MV-4-11 (cell line): ENCODE measurements at places on chromosomes 7 and 10.

DNA sequence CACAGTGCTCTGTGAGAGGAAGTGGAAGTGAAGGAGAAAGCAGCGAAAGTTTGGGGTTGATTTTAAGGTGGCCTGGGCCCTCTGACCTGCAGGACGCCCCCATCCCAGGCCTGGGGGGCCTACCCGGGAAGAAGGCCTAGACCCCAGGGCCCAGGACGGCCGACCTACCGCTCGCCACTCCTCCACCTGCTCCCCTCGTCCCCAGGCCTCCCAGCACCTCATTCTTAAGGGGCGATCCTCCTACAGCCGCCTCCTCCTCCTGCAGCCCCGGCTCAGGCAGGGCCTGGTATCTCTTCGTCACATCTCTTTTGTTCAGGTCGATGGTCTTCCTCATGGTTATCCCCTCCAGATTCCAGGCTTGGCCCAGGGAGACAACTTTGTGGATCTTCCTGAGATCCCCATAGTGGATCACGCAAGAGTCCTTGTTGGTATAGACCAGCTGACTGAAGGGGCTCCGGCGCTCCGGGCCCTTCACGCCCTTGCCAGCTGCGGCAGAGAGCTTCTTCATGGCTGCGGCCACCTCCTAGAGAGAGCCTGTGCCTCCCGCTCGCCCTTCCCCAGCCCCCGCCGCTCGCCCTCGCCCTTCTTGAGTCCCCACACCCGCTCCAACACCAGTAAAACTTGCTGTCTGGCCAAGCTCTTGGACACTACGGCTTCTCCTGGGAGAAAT lies 117.5 kb downstream of the OR13A1 start:
- DNase-seq: no peak

DNA sequence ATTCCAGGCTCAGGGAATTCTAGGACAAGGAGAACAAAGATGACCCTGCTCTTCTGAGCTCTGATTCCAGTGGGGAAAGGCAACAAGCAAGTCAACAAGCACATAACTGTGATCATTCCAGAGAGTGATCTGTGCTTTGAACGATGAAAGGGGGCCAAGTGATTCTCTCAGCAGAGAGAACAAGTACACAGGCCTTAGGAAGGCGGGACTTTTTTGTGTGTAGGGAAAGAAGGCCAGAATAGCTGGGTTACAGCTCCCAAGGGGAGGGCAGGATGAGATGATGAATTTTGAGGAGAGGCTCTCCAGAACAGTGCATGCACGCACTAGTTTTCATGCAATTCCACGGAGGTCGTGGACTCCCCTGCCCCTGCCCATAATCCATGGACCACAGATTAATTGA lies 565.2 kb downstream of the SDK1 start:
- no peak for DNase-seq

DNA sequence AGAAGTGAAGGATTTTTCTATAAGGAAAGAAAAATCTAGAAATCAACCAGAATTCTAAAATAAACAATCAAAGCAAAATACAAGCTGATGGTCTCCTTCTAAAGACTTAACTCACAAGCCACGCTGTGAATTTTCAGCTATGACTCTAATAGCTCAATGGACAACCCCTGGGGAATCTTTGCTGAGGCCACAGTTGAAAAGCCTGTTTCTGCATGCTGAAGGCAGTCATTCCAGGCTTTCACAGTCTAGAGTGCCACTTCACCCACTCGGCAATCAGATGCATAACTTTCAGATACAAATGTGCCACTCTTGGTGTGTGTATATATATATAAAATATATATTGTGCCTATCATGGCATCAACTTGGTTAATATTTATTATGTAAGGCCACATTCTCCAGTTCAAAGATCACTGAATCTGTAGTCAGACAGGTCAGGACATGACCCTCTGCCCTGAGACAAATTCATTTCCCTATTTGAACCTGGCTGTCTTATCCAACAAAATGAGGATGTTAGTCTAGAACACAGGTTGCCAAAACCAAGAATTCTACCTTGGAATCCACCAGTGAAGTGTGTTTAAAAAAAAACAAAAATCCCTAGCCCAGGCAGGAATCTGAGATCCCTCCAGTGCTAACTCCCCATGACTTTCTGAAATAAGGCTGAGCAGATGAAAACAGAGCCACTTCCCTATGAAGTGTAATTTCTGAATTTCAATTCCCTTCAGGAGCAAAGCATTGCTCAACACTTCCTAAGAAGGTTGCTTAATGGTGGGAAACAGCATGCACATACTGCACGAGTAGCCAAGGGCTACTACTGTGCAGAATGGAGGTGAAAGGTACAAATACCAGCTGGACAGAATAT lies 9.9 kb downstream of the LIPA start:
- DNase-seq: peak; percentile 79

GRCh38 chr10:132942101-132943057 lies at the start of gene CFAP46:
Gene CFAP46, minus strand, starts transcription at chr10:132942570. Its CDS starts 86 bp downstream, at chr10:132942484.
- DNase-seq: peak; percentile 13

DNA sequence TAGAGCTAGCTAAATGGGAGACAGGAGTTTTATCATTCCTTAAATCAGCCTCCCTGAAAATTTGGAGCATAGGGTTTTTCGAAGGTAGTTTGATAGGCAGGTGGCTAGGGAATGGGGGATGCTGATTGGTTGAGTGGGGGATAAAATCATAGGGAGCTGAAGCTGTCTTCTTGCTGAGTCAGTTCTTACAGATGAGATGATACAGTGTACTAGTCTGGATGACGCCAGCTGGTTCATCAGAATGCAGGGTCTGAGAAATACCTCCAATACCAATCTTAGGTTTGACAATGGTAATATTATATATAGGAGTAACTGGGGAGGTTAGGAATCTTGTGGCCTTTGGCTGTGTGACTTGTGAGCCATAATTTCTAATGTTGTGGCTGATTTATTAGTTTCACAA lies 271.2 kb downstream of the SUGCT start:
- no peak for DNase-seq

GRCh38 chr10:88069338-88069737 lies 205.9 kb downstream of the PTEN start:
- DNase-seq: no peak

- DNase-seq: no peak
Measured at GRCh38 chr10:43172645-43173044, 34.4 kb downstream of the CSGALNACT2 start.

GRCh38 chr10:65710306-65710705 lies 1215.5 kb upstream of the LRRTM3 start:
- DNase-seq: no peak

DNA sequence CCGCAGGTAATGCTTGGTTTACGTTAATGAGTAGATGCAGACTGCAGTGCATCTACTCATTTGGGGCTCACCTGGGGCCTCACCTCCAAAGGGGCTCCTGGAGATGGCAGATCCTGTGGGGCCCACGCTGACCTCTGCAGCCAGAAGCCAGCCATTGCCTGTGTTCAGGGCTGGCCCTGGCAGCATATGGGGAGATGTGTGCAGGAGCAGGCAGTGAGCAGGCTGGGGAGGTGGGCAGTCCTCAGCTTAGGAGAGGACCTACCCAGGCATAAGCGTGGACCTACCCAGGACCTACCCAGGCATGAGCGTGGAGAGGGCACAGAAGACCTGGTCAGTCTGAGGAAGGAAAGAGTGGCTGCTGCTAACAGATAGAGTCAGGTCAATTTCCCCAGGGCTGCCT lies 178.5 kb downstream of the PTPRN2 start:
- no peak for DNase-seq

- no peak for DNase-seq
Measured at GRCh38 chr7:143392875-143393266, 11.7 kb downstream of the ZYX start.

DNA sequence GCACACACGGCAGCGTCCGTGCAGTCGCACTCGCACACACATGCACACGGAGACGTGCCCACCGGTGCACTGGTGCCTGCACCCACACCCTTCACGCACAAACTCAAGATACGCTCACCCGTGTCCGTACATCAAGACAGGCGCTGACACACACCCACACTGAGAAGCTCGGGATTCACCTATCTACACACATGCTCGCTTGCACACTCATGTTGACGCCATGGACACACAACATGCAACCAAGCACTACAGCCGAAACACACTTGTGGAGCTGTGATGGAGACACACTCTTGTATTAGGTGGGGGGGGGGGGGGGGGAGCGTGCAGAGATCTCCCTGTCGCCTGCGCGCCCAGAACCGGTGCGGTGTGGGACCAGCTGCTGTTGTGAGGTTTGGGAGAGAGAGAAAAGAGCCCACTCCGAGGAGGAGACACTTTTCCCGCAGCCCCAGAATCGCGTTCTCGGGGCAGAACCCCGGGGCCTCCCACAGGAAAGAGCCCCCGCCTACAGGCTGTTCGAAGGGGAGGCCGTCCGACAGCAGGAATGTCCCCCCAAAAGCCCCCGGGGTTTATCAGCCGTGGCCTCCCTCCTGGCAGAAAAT lies 605 bp upstream of the NFKB2 start:
- peak; percentile 17 for DNase-seq
